MV-4-11 (cell line): ENCODE measurements at places on chromosomes 11 and 22.
A peak's percentile ranks its signal among the peaks of the same experiment; 100 is the strongest.

GRCh38 chr11:35943713-35944502 lies at the start of gene LDLRAD3:
TSS of gene LDLRAD3 (plus strand) at chr11:35944062. CDS start at chr11:35944099, 37 bp downstream.
- DNase-seq: peak; percentile 43

GRCh38 chr22:42680648-42681047 lies 31.5 kb upstream of the CYB5R3 start:
- peak; percentile 76 for DNase-seq

DNA sequence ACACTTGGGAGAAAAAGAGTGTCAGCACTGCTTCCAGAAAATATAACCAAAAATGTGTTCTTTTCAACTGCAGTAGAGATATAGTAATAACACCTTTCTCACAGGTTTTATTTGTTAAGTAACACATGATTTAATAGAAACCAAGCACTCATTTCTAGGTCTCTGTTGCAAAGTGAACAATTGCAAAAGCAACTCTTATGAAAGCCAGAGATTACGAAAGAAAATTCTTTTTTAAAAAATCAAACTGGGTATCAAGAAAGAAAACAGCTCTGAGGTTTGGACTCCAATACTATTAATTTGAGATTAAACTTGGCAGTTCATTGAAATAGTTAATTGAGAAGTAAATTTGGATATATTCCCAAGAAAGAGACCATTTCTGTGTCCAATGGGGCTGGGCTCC lies 9.8 kb upstream of the XKR3 start:
- no peak for DNase-seq

- no peak for DNase-seq
Observed at GRCh38 chr11:91187314-91187713, 964.5 kb upstream of the CHORDC1 start.

DNA sequence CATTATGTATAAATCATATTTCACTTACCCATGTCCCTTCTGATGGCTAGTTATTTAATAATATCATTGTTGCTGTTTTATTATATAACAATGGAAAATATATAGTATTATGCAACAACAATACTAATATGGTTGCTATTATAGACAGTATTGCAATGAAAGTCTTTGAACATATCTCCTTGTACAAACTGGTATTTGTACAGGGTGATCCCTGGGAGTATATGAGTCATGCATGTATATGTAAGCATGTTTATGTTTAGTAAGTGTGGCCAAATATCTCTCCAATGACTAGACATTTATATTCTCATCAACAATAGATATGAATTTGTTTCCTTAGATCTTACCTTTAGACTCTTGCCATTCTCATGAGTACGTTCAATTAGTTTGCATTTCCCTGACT lies 55.9 kb downstream of the KCNC1 start:
- DNase-seq: no peak

- no peak for DNase-seq
Observed at GRCh38 chr11:133559833-133560471, 27.7 kb upstream of the OPCML start.

DNA sequence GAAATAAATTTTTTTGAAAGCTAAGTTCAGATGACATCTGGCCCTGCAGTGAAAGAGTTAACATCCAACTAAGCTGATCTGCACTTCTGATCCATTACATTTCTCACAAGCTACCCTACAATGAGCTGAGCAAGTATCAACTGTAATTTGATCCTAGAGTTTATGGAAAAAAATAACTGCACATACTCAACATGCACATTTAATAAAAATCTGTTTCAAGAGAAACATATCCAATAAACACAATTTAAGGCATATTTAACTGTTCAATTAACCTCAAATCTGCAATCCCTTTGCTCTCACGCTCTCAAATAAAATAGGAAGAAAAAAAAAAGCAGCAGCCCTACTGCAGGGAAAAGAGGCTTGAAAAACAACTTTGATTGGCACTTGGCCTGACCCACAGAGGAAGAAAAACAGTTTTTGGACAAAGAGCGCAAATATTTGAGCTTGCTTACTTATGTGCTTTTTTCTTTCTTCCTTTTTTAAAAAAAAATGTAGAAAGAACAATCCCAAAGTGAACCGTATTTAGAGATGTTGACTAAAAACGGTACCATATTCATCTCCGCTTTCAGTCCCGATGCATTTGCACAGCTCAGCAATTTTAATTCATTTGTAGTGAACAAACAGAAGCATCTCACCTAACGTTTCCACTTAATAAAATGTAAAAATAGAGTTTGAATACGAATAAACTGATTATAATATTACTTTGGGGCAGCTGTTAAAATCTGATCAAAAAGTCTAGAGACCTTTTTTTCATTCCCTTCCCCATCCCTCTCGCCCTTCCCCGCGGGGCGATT lies 1.6 kb downstream of the SESN3 start:
- no peak for DNase-seq

- DNase-seq: no peak
Observed at GRCh38 chr11:20005747-20006146, 154.5 kb downstream of the DBX1 start.

GRCh38 chr11:10019906-10020682 lies 273.9 kb downstream of the SBF2 start:
- DNase-seq: peak; percentile 7
